DMS79 (cell line): ENCODE measurements at places on chromosomes 4 and X.
A peak's percentile ranks its signal among the peaks of the same experiment; 100 is the strongest.

- no peak for DNase-seq
These were observed 746.9 kb downstream of the PCDH19 start for GRCh38 chrX:99663136-99663535.

- no peak for DNase-seq
These were observed 131.4 kb downstream of the THOC2 start for GRCh38 chrX:123601437-123601836.

DNA sequence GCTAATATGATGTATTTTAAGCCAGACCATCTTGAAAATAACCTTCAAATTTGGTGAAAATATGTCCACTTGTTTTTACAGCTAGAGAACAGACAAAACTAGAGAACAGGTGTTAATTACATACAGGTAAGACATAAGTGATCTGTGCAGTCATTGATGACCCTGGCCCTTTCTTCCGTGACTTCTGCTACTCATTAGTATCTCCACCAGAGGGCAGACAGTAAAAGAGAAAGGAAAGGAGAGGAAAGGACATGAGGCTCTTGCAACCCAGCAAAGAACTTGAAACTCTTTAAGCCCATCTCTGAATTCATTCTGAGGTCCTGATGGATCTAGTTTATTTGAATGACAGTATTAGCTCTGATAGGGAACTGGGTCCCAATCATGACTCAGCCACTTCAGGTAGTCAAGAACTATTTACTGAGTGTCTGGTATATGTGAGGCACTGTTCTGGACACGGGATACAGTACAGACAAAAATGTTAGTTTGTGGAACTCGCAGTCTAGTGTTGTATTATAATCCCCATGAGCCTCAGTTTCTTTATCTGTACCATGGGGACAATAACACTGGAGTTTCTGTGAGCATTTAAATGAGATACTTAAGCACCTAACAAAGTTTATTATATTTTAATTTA lies 121.0 kb upstream of the TEX13D start:
- no peak for DNase-seq

GRCh38 chrX:109997786-109998452 lies 5.0 kb upstream of the TMEM164 start:
- DNase-seq: peak; percentile 16

GRCh38 chr4:152500800-152501434 lies 35.0 kb downstream of the FBXW7 start:
- peak; percentile 35 for DNase-seq

DNA sequence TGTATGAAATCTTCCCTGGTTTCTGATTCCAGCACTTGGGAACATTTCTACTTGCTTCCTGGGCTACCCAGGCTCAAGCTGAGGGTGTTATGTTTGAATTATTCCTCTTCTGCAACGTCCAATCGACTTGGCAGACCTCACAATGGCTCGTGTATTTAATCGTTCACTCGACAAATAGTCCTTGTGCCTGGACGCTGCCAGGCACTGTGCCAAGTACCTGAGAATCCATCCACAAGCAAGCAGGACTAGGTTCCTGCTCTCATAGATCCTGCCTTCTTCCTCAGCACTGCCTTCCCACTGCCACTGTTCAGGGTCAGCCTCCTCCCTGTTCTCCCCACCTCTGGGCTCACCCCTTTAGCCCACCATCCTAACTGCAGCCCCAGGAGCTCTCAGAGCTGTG lies 113.3 kb downstream of the EFNB1 start:
- DNase-seq: peak; percentile 48

DNA sequence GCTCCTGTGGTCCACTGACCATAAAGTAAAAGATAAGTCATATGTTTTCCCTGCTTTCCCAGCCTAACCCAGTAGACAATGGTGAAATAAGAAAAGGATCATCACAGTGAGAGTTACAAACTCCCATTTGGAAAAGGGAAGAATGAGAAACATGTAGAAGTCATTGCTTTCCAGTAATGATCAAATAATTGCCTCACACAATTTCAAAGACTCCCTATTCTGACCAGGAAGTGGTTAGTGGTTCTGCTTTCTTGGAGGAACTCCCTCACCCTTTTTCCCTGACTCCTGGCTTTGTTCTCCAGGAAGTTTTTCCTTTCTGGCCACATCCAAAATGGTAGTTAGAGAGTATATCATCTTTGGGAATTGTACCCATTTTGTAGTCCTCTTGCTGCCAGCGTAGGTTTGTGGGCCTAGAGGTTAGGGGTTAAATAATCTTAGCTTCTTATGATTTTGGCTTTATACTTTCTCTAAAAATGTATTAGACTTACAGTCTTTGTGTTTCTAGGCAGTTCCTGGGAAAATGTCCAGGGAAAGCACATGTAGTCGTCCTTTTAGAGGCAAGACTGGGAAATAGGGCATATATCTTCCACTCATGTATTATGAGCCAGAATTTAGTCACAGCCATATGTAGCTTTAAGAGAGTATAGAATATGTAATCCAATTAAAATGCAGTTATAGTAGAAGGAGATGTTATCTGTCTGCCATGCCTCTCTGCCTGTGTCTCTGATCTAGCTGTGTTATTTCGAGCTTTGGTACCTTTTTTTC lies 10.5 kb downstream of the VAMP7 start:
- DNase-seq: no peak

- DNase-seq: no peak
These were observed 820.8 kb upstream of the GRIA3 start for GRCh38 chrX:122363112-122363795.
